ENCODE measurements at places on chromosomes 11 and 22.
A peak's percentile ranks its signal among the peaks of the same experiment; 100 is the strongest.

- DNase-seq, result peak; percentile 20
Observed at GRCh38 chr11:103532133-103532788, 423.0 kb downstream of the DYNC2H1 start.

DNA sequence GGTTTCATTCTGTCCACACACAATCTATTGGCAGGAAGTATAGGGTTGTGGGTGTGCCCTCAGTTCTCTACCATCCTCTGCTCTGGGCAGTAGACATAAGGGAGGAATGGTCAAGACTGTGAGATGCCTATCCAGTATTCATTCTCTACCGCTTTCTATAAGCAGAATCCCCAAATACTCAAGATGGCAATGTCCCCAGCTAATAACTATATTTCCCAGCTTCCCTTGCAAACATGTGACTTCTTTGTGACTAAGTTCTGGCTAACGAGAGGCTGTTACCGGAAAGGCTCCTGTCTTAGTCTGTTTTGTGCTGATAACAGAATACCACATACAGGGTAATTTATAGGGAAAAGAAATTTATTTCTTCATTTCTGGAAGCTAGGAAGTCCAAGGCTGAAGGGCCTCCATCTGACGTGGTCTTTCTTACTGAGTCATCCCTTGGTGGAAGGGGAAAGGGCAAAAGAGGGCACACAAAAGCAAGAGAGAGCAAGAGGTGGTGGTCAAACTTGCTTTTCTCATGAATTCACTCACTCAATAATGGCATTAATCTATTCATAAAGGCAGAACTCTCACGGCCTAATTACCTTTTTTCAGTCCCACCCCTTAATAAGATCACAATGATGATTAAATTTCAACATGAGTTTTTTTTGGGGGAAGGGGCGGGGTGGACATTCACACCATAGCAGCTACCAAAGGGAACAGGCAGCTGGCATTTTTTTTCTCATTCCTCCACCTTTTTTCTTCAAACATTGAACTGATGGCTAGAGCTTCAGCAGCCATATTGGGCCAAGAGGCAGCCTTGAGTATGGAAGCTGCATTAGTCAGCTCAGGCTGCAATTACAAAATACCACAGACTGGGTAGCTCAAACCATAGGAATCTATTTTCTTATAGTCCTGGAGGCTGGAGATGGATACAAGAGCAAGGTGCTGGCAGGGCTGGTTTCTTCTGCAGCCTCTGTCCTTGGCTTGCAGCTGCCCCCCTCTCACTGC lies 109.7 kb upstream of the OR9Q1 start:
- DNase-seq, result no peak

DNA sequence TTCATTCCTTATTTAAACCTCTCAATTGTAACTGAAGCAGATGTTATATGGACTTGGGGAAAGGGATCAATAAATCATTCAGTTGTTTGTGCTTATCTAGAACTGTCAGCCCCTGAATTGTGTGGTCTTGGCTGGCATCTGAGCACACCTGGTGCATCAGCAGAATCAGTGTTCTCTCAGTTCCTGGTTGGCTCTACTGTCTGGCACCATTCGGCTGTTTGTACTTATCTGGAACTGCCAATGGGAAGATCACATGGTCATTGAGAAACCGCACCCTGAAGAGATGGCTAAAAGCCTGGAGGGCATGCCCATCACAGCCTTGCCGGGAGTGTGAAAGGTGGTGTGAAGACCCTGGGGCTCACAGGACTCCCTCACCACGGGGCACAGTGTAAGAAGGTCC lies 37.1 kb upstream of the EHF start:
- no peak for DNase-seq

DNA sequence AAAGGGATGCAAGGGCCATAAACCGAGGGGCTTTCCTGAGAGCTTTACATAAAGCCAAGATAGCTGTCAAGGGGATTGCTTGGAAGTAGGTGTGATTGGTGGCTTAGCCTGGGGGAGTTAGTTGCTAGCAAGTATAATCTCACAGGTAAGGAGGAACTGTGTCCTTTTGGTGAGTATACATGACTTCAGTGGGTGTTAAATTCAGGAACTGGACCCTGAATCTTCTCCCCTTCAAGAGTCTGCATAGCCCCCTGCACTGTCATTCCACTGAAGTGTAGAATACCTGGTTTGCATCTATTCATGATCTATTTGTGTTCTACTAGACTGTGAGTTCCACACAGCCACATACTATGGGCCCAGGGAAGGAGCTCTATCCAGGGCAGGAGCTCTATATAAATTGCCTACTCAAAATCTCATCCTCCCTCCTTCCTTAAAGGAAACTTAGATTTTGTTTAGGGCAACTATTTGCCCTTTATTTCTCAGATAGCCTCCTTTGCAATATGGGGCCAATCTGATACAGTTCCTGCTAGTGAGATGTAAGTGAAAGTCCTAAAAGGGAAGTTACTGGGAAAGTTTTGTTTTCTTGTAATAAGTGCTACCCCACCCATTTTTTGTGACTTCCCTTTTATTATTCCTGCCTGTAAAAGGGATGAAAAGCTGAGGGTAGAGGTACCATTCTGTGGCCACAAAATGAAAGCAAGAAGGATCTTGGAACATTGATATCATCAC lies 120.5 kb downstream of the PGR start:
- DNase-seq, result no peak

GRCh38 chr11:132408877-132409276 lies 1038.5 kb downstream of the NTM start:
- no peak for DNase-seq

GRCh38 chr11:121630041-121630440 lies 177.3 kb upstream of the SORL1-AS1 start:
- DNase-seq, result no peak
